ENCODE measurements at places on chromosomes 5 and 9. TPM values are rescaled to one million over a fixed set of nuclear protein-coding genes. Genes with fewer than 3 reads are reported as not detected.
A peak's percentile ranks its signal among the peaks of the same experiment; 100 is the strongest.

- DNase-seq, result no peak
Measured at GRCh38 chr9:87469793-87470465, 27.7 kb upstream of the DAPK1 start.

- peak; percentile 20 for DNase-seq
Measured at GRCh38 chr9:88198341-88198807, 60.1 kb upstream of the SPATA31C2 start.

DNA sequence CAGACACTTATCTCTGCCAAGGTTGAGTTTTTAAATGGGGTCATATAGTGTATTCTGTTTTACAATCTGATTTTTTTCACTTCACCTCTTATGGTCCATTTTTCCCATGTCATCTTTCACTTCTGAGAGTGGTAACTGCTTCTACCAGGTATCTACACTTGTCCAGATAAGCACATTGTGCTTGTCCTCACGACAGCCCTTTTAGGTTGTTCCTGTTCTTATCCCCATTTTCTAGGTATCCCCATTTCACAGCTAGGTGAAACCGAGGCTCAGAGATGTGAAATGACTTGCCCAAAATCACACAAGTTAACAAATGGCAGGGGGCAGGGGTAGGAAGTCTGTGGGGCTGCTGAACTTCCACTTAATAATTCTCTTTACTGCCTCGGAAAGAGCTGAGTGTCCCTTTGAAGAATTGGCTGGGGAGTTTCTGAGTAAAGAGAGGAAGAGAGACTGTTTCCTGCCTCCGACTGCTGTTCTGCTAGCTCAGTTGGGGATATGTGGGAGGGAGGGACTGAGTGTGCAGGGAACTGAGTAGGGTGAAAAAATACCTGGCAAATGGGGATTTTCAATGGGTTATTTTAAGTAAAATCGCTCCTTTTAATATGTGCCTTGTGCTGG, 255.4 kb downstream of the GRIA1 start:
- DNase-seq, result no peak

- no peak for DNase-seq
Measured at GRCh38 chr9:75990156-75990555, 99.7 kb downstream of the PCSK5 start.

The RNF180 gene
- total RNA-seq, result 3.0 TPM
